ENCODE measurements at places on chromosomes 1 and 21.

- DNase-seq, result no peak
These were observed 1077.2 kb downstream of the TTLL7 start for GRCh38 chr1:82921759-82922158.

DNA sequence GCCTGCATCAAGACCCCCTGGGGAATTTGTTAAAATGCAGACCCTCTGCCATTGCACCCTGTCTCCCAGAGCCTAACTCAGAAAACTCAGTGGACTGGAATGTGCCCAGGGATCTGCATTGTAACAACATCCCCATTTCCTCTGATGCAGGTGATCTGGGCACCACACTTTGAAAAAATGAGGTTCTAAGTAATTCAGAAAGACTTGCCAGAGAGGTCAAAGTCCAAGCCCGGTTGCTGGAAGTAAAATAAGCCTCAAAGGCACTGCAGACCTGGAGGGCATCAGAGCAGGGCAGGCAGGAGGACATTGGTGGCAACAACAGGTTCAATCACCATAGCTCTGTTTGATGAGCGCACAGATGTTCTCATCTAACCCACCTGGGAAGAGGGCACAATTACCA is 90.7 kb downstream of the SYT2 start:
- no peak for DNase-seq

DNA sequence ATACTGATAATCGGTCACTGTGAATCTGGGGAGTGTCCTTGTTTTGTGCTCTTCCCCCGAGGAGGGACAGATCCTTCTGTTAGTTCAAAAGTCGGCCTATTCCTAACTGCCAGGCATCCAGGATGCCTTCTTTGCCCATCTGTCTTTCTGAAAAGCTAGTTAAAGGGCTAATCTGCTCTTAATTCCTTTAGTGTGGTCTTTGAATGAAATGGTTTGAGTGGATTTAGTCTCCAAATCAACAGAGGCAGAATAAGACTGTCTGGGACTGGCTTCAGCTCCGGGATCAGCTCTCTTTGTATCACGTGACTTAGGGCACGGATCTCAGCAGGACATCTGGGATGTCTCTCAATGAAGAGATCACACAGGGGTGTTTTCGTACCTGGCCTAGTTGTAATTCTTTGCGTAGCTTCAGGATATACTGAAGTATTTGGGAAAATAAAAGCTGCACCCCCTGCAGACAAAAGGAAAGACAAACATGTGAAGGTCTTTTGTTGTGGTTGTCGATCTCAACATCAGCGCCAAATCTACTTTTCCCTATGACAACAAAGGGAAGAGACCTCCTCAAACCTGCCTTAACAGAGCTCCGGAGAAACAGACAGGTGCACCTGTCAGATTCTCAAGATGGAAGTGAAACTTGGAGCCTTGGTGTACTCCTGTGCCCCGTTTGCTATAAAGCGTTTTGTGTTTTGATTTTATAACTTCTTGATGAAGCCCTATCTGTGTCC is 97.9 kb downstream of the ERG start:
- no peak for DNase-seq

- DNase-seq, result no peak
These were observed 5.0 kb downstream of the SELP start for GRCh38 chr1:169624912-169625311.

GRCh38 chr1:178374016-178374415 is 122.7 kb downstream of the CLEC20A start:
- DNase-seq, result no peak
